Placental pericyte (primary cell): ENCODE measurements at places on chromosomes 7 and 10. TPM values are rescaled to one million over a fixed set of nuclear protein-coding genes. Genes with fewer than 3 reads are reported as not detected.

The GIMAP6 gene
- total RNA-seq = 0.14 TPM in 1 of 2 replicates, not detected in the other

The CPA2 gene
- total RNA-seq = 0.22 TPM in 1 of 2 replicates, not detected in the other

The EVX1 gene
- total RNA-seq = not detected in 2 replicates

The UBN2 gene
- total RNA-seq = 6.7 and 9.4 TPM in 2 replicates

The PDK4 gene
- under 0.01 TPM in 1 of 2 replicates, not detected in the other for total RNA-seq

The NPC1L1 gene
- under 0.01 TPM in 1 of 2 replicates, not detected in the other for total RNA-seq

The NUTM2D gene
- total RNA-seq = 1.5 and 1.7 TPM in 2 replicates

The GFRA1 gene
- 6.0 and 22.5 TPM in 2 replicates for total RNA-seq

The NEURL1 gene
- 0.43 and 1.5 TPM in 2 replicates for total RNA-seq

The MUC12 gene
- 0.43 TPM in 1 of 2 replicates, not detected in the other for total RNA-seq

The TDRD1 gene
- total RNA-seq = 0.44 TPM in 1 of 2 replicates, not detected in the other

The PLA2G12B gene
- not detected in 2 replicates for total RNA-seq

The KIAA1549 gene
- total RNA-seq = 2.4 and 3.3 TPM in 2 replicates

The NPY gene
- total RNA-seq = not detected in 2 replicates

The CYP3A4 gene
- total RNA-seq = not detected in 2 replicates

The IL2RA gene
- not detected in 2 replicates for total RNA-seq
